Kasumi-1 (cell line): ENCODE measurements at places on chromosomes 6 and 20.

DNA sequence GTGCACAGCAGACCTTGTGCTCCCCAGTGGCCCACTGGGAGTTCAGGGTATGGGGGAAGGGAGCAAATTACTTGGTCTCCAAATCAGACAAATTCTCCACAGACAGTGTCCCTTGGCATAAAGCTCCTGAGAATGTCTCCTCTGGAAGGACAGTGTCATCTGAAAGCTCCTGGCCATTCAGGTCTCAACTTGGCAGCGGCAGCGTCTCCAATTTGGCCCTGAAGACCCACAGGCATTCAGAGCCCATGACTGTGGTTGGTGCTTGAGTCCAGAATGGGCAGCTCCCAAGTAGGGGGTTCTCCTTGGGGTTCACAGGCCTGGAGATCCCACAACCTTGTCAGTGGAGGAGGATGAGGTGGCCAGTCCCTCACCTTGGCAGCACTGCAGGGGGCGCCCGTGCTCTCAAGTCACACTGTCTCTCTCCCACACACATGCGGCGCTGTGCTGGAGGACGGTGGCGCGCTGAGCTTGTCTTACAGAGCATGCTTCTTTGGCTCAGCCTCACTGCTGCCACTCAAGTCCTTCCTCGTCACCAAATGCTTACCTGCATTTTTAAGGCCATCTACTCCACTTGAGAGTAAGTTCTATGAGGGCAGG, 20.7 kb downstream of the DYNLRB1 start:
- peak; percentile 86 for DNase-seq

DNA sequence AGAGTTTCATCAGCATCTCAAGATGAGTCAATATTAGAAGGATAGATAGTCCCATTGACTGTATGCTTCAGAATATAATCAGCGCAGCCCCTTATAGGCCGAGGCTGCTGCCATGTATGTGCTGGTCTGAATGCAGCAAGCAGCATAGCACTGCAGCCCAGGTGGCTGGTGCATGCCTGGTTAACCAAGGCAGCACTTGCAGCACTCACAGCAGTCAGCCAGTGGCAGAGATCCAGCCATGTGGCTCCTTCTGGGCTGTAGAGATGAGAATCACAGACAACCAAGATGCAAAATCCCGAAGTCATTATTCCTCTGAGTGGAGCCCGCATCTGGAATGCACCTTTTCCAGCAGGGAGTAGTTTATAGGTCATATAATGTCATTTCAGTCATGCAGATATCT, 251.9 kb downstream of the UST start:
- no peak for DNase-seq

DNA sequence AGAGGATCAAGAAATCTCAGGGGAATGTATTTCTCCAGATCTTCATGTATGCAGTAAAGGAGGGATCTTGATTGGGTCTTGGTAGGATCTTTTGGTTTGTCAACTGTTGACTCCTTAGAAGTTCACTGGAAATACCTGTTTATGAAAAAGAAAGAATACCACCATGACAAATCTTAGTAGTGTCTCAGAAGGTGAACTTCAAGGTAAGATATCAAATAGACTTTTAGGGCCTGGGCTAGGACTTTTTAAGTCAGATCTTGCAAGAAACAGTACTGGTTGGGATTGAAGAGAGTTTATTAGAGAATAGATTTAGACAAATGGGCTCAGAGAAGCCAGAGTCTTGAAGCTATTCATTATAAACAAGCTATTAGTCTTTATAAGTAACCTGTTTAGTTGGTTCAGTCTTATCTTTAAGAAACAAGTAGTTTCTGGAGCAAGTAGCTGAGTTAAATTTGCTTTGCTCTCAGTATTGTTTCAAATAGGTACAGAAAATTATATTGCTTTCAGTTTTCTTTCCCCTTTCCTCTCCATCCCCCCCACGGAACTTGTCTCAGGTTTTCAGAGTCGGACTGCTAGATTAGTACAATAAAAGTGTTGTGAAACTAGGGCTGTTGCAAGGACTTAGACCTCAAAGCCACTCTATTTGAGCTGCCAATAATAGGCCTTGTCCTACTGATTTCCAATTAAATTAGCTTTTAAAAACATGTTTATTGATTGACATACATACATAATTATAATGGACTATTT, 529.1 kb upstream of the CITED2 start:
- no peak for DNase-seq

DNA sequence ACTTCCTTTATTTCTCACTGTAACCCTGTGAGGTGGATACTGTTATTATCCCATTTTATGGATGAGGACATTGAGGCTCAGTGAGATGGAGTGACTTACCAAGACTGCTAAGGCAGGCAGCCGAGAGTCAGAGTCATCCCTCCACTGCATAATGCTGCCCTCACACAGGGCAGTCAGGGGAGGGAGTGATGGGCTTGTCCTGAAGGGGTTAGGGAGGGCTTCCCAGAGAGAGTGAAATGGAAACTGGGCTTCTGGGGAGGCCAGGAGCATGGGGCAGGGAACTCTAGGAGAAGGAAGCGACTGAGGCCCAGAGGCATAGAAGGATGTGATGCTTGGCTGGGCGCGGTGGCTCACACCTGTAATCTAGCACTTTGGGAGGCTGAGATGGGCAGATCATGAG, 31.1 kb downstream of the TM9SF4 start:
- DNase-seq, result no peak

DNA sequence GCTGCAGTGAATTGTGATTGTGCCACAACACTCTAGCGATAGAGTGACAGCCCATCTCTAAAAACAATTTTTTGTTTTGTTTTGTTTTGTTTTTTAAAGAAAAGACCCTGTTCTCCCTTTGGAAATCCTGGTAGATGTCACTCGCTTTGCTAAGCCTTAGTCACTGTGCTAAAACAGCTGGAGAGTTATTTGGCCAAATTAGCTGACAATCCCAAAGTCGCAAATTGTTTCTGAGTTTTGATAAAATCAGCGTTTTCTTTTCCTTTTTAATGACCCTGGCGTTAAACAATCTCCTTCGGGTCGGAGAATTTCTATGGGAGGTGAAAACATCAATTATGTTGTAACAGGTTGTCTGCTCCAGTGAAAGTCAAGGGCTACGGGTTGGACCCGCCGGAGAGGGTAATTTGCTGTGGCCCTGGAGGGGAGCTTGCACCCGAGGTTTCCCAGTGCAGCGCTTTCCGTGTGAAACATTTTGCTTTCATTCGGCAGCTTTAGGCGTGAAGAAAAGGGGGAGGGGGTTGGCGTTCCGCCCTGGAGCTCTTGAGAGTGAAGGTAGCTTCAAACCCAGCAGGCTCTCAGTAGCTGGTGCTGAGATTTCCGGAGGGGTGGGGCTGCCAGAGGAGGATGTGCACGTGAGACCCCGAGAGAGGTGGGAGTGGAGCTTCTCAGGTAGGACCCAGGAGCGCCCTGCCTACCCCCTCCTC, 296.6 kb downstream of the PHACTR1 start:
- DNase-seq, result no peak

DNA sequence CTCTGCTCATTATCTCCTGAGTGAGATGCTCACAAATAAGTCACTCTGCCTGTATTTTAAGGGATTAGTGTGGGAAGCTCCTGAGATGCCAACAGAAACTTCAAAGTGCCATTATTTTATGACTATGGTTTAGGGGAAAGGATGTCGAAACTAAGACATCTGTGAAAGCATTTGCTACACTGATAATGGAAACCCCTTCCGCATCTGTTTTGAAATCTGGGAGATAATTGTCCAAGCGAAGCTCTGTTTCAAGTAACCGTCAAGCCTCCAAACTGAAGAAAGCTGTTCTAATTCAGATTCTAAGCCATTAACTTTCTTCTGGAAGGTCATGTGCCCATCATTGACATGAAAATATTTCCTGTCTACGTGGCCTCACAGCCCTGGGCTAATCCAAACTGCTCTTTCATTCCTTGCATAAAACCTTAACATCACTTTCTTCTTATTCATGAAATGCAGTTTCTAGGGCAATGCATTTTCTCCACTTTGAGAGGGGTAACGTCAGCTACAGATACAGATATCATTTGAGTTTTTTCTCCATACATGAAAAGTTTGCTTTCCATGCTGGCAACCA, 932.0 kb downstream of the C6orf118 start:
- no peak for DNase-seq

- no peak for DNase-seq
Observed at GRCh38 chr6:146981981-146982380, 222.2 kb upstream of the STXBP5 start.

DNA sequence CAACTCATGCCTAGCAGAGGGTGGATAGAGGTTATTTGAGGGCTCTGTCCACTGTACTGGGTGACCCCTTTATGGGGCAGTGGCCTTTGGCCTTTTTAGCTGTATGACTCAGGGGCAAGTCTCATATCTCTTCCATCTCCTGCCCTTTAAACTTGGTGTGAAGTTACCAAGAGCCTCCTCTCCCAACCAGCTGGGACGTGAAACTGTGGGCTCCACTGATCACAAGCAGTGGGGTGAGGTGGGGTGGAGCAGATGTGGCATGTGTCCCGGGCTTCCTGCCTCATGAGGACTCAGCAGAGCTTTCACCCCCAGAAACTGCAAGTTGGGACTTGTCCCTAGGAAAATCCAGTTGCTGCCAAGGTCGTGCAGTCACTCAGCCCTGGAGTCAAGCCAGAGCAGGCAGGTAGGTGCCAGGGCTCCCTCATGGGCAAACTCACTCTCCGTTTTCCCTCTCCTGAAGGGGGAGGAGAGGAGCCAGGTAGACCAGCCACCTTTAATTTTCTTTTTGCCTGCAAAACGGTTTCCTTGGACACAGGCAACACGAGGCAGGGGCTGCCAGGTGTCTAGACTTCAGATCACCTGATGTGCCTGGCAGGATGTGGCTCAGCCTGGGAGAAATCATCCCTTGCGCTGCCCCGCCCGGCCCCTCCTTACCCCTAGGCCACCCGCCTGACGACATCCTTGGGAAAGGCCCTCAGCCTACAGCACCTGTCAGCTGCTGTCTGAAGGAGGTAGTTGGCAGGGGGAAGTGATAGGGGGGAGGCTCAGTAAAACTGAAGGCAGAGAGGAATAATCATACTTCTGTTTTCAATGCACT, 4.0 kb downstream of the CDKN1A start:
- DNase-seq, result peak; percentile 19

DNA sequence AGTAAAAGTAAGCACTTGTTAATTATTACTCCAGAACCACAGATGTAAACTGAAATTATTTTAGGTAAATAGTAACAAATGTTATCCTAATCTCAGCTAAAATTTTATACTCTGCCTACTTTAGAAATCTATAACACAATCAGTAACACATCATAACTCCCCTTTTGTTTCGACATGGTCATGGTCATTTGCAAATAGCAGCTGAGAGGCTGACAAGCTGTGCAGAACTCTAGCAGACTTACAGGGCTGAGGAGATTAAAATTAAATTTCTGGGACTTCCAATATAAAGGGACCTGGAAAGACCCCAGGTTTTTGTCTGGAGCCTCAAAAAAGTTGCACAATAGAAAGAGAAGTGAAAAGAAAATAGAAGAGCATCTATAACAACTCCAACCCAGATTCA, 88.8 kb downstream of the PRL start:
- DNase-seq, result no peak

DNA sequence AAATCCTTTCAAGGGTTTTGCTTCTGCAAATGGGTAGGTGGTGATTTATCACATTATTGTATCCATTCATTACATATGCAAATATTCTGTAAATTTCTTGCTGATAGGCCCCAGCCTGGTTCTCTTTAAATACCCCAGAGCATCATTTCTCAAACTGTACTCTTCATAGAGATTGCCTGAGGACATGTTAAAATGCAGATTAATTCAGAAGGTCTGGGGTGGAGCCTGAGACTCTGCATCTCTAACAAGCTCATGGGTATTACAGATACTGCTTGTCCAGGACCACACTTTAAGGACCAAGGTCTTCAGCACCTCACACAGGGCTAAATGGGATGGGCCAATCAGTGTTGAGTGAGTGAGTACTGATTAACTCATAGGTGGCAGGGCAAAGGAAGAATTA, 46.3 kb downstream of the PKHD1 start:
- DNase-seq, result no peak

DNA sequence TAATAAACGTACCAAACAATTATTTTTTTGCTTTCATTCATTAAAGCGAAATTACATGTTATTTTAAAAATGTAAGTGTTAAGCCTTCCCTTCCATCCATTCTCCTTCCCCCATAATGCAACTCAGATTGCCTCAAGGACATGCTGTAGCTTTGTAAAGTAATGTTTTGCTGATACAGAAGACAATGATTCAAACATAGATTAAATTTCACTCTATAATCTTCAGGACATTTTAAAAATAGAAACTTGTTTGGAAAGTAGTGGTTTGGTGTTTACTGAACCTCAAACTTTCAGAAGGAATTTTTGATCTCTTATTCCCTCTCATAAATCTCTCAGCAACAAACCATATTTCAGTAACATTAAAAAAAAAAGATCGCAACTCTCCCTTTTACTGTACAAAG, 350.9 kb upstream of the HSF2 start:
- DNase-seq, result no peak

- no peak for DNase-seq
Observed at GRCh38 chr6:14502551-14502950, 385.0 kb downstream of the CD83 start.

- DNase-seq, result peak; percentile 64
Observed at GRCh38 chr6:160102956-160103824, 18.4 kb upstream of the SLC22A1 start.

GRCh38 chr20:4289875-4290274, 274.5 kb upstream of the RNF24 start:
- DNase-seq, result no peak

- no peak for DNase-seq
Observed at GRCh38 chr6:39914239-39914638, 20.0 kb downstream of the MOCS1 start.

- DNase-seq, result no peak
Observed at GRCh38 chr6:163391985-163392384, 22.5 kb upstream of the QKI start.

DNA sequence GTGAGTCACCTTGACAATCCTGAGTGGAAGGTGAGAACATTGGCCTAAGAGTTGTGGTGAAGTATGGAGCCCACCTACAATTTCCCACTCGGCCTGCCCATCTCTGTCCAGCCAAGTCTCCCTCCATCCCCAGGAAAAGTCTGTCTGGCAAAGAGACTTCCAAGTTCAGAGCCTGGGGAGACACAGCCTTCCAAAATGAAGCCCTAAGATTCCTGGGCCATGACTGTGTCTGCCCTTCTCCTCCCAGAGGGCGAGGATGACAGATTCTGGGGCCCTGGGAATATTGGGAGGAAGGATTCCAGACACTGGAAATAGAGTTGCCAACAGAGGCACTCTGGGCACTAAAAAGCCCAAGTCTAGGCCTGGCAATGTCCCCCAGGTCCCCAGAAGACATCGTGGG, 176.8 kb downstream of the NFATC2 start:
- DNase-seq, result no peak

GRCh38 chr6:118408863-118409262, 139.2 kb upstream of the PLN start:
- no peak for DNase-seq
